SK-MEL-5 (cell line): ENCODE measurements at places on chromosomes 1 and 21.
A peak's percentile ranks its signal among the peaks of the same experiment; 100 is the strongest.

DNA sequence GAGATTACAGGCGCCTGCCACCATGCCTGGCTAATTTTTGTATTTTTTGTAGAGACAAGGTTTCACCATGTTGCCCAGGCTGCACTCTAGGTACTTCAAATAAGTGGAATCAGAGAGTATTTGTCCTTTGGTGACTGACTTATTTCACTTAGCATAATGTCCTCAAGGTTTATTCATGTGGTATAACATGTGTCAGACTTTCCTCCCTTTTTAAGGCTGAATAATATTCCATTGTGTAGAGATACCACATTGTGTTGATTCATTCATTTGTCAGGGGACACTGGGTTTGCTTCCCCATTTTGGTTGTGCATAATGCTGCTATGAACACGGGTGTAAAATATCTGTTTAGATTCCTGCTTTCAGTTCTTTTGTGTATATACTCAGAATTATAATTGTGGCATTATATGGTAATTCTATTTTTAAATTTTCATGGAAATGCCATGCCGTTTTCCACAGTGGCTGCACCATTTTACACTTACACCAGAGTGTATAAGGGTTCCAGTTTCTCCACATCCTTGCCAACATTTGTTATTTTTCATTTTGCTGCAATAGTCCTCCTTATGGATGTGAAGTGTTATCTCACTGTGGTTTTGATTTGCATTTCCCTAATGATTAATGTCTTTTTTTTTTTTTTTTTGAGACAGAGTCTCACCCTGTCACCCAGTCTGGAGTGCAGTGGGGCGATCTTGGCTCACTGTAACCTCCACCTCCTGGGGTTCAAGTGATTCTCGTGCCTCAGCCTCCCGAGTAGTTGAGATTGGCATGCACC is 35.1 kb downstream of the IL6R start:
- no peak for DNase-seq

DNA sequence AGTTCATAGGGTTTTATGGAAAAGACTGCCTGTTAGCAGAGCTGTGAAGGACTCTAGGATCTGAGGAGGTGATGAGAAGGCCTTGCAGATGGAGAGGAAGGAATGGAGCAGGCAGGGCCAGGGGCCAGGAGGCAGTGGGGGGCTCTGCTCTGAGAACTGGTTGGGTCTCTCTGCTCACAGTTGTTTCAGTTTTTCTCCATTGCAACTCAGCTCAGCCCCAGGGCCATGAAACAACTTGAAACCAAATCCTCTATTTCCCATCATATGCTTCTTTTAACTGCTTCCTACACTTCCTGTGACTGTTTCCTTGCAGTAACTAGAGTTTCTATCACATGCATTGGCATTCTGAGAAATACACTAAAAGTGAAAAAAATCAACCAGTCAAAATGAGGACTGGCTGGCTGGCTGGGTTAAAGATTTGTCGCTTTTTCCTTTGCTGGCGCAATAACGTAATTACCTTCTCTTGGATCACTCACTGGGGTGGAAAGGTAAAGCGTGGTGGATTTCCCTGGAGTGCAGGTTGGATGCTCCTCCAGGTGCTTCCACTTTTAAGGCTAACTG is 172.0 kb downstream of the CDC7 start:
- no peak for DNase-seq

GRCh38 chr21:38931291-38931690 is 125.6 kb downstream of the ETS2 start:
- DNase-seq, result no peak

DNA sequence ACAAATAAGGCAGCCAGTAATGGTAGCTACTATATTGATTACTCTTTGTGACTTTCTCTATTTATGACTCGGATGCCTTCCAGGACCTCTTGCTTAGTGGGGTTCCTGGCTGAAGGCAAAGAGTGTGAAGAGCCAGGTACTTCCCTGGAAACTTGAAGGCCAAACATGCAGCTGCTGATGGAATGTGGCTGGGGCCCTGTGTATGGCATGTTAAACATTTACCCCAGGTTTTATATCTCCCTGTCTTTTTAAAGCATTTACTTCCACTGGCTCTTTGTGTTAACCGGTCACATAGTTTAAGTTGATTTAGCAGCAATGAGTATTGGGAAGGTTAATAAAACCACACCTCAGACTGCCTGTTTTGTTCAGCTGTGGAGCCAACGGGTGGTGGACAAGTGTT is 45.7 kb upstream of the PAXBP1 start:
- DNase-seq, result no peak

- no peak for DNase-seq
Observed at GRCh38 chr1:1399872-1400575, 889 bp upstream of the CCNL2 start.

- no peak for DNase-seq
Observed at GRCh38 chr21:34523019-34523555, 11.1 kb upstream of the KCNE1 start.

DNA sequence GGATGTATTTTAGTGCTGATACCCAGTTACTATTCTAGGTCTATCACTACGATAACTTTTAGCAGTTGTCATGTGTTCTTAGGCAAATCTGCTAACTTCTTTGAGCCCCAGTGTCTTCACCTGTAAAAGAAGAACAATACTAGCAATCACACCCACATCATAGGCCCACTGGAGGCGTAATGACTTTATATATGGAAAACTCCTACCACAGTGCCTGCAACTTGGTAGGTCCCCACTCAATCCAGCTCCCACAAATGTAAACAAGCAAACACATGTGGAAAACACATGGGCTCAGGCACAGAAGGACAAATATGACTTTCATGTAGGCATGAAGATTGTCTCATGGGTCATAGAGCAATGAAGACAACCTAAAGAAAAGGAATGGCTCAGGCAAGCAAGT is 115.8 kb downstream of the TBX19 start:
- no peak for DNase-seq

DNA sequence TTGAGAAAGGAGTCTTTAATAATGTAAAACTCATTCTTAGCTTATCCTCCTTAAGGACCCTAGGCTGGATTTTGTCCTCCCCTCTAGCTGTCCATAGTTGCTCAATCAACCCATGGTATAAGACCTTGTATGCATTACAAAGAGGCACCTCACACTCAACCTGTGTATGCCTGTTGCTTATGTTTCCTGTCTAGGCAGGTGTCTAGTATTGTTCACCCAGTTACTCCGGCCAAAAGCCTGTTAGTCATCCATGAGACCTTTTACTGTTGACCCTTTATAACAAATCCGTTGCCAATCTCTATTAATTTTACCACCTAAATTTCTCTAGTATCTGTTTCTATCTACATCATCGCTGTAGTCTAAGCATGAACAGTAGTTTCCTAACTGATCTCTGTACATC is 3.7 kb downstream of the LYPLAL1 start:
- DNase-seq, result no peak

- DNase-seq, result no peak
Observed at GRCh38 chr1:177998696-177999631, 29.1 kb upstream of the SEC16B start.

- DNase-seq, result no peak
Observed at GRCh38 chr1:62991152-62991551, 207.2 kb downstream of the ATG4C start.

- DNase-seq, result no peak
Observed at GRCh38 chr21:19236209-19236608, 832.6 kb upstream of the TMPRSS15 start.

- DNase-seq, result peak; percentile 51
Observed at GRCh38 chr1:156356875-156357534, 12.0 kb upstream of the RHBG start.
